Camera-type eye (tissue), 1 donor: ENCODE measurements at places on chromosomes 12 and 14. TPM values are rescaled to one million over a fixed set of nuclear protein-coding genes. Genes with fewer than 3 reads are reported as not detected.

The ANGEL1 gene
- total RNA-seq = 35.4 TPM

The RTN1 gene
- total RNA-seq = 88.2 TPM

The SLC2A13 gene
- 28.0 TPM for total RNA-seq

The STRAP gene
- 78.6 TPM for total RNA-seq

The CD163 gene
- 7.3 TPM for total RNA-seq
